ENCODE measurements at places on chromosomes 1 and 21.

DNA sequence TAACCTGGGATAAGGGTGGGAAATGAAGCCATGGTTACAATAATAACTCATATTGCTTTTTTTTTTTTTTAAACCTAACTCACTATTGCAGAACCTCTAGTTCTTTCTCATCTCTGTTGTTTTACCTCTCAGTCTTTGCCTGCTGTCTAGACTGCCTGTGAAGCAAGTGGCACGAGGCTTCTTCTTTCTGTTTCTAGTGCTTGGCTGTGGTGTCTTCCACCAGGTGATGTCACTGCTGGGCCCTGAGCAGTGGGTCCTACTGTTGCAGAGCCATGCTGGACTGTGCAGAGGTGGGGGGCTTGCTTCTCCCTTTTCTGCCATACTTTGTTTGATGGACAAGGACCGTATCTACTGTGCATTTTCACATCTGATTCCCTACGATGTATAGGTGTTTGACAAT is 51.7 kb downstream of the ZNF326 start:
- no peak for DNase-seq

GRCh38 chr1:205670611-205671430 is 9.5 kb downstream of the SLC45A3 start:
- no peak for DNase-seq

DNA sequence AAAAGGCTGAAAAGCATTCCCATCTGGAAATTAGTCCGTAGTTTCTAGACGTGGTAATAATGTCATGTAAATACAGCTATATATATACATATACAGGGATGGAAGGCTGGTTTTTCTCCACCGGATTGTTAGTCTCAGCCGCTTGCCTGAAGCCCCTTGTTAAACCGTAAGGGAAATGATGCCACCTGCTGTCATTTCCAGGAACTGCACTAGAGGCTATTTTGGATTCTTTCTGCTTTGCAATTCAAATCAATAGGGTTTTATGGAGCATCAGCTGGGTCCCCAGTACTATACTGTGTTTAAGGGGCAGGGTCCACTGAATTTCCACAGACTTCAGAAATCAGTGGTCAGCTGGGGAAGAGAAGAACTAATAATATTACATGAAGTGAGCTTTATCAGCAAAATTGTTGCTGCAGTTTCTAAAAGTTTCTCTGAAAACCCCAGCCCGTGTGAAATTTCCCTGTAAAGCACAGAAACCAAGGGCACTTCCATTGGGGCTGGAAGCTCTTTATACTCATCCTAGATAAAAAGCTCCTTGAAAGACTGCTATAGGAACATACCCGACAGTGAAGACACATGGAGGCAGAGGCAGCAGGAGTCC is 33.8 kb upstream of the MPZL1 start:
- peak; percentile 90 for DNase-seq

GRCh38 chr1:229076195-229076594 is 194.7 kb upstream of the RAB4A start:
- no peak for DNase-seq

DNA sequence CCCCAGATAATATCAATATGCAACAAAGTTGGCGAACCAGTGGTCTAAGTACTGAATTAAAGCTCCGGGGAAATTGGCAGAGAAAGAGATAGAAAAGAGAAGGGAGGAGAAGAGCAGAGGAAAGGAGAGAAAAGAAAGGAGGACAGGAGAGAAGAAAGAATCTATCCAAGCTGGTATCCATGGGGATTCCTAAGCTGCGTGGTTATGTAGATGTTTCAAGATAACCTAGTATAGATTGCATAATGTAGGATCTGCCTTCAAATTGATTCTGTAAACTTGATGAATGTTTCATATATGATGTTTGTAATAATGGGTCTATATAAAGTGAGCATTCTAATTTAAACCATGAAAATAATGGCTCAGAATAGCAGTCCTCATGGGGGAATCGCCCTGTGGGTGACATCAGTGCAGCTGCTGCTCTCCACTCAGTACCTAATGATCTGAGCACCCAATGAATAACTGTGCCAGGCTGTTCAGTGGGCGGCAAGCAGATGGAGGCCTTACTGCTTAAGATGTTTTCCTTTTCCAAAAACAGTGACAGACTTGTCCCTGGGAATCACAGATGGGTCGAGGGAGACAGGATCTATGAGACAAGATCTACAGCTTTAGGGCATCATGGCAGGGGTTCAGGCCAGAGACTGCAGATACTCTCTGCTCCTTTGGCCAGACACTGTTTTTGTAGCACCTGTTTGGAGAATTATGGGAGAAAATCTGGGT is 78.0 kb downstream of the LAMC2 start:
- DNase-seq = no peak

DNA sequence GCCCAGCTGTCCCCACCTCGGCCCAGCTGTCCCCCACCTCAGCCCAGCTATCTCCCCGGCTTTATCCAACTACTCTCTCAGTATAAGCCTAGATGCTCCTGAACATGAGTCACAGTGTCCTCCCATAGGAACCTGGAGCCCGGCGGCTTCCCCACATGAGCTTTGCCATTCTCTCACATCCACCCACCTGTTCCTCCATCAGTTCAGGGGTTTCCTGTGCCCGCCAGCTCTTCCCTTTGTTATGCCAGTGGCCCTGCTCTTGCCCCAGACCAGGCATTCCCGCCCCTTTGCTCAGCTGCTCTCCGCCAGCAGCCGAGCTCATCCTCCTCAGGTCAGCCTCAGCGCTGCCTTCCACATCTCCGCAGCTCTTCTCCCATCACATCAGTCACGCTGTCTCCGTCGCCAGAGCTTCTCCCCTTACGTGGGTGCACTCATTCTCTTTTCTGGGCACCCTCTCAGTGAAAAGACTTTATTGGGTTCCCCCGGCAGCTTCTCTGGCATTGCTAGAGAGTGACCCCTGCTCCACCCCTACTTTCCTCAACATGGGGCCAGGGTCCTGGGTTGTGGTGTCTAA is 89.5 kb upstream of the CSF3R start:
- no peak for DNase-seq

- DNase-seq = peak; percentile 38
Observed at GRCh38 chr1:64956733-64957441, 9.5 kb downstream of the JAK1 start.

DNA sequence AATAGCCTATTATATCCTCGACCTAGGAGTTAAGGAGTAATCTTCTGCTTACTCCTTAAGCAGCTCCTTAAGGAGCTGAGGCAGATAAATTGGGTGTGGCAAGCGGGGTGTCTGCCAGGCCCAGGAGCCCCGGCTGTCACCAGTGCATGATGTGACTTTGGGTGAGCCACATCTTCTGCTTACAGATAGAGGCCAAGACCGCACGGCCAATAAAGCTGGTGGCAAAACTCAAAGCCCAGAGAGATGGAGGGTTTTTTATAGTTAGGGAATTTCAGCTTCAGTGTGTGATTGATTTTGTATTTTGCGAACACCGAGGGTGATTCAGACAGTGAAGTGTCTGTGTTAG is 9.8 kb downstream of the MX2 start:
- no peak for DNase-seq

DNA sequence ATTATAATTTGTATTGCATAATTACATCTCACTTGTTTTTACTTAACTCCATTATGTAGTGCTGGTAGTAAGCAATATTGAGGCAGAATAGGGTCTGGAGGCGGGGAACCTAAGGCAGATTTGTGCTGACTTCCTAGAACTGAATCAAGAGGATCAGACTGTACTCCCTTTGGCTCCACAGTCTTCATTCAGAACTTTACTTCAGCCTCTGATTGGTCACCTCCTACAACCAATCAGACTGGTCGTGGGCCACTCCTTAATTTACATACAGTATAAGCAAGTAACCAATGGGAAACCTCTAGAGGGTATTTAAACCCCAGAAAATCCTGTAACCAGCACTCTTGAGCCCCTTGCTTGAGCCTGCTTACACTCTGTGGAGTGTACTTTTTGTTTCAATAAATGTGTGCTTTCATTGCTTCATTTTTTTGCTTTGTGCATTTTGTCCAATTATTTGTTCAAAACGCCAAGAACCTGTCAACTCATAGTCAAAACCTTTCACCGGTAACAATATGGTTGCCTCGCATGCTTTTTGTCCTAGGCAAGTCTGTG is 31.6 kb downstream of the ZBTB8OS start:
- DNase-seq = no peak

- DNase-seq = no peak
Observed at GRCh38 chr1:33310702-33311101, 10.2 kb downstream of the A3GALT2 start.

GRCh38 chr1:160064164-160064563 is 5.8 kb downstream of the KCNJ10 start:
- no peak for DNase-seq

DNA sequence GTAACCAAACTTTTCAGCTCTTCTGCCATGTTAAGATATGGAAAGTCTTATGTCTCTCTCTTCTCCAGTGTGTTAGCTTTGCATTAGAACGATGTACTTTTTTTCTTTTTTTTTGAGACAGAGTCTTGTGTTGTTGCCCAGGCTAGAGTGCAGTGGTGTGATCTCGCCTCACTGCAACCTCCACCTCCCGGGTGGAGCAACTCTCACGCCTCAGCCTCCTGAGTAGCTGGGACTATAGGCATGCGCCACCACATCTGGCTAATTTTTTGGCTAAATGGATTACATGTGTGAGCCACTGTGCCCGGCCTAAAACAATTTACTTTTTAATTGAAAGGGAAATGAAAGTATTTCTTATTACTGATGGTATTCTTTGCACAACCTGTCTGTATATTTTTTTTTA is 35.8 kb downstream of the SPEN start:
- no peak for DNase-seq

DNA sequence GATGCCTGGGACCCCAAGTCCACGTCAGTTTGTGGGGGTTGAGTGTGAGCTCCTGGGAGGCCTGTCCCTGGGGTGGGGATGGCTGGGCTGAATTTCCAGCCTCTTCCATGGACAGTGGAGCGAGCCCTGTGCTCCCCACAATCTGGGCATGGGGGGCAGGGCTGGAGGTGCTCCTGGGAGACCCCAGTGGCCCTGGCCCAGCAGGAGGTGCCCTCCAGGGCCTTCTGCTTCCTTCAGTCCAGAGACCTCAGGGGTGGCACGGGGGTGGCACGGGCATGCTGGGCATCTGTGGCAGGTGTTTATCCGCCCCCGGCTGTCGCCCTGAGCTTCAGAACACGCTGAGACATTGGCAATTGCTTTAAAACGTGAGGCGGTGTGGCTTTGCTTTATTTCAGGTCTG is 40.9 kb downstream of the MORN1 start:
- no peak for DNase-seq

All from muscle of leg (tissue), 16 donors.